Muscle of back (tissue), 13 donors: ENCODE measurements at places on chromosomes 13 and 19. TPM values are rescaled to one million over a fixed set of nuclear protein-coding genes. Genes with fewer than 3 reads are reported as not detected.

- DNase-seq = no peak
Observed at GRCh38 chr13:112669881-112670499, 19.8 kb upstream of the ATP11A start.

Gene HIPK4
- 1.2 TPM for polyA plus RNA-seq

Gene FXYD5
- 22.3 TPM for polyA plus RNA-seq

Gene TFDP1
- polyA plus RNA-seq = 53.0 TPM

GRCh38 chr19:11401808-11402543 is 17.1 kb downstream of the RGL3 start:
- no peak for DNase-seq

- DNase-seq = no peak
Observed at GRCh38 chr13:95260031-95260525, 41.2 kb downstream of the ABCC4 start.

Gene ZNF880
- polyA plus RNA-seq = 16.9 TPM

Gene FGF14
- polyA plus RNA-seq = 0.55 TPM

GRCh38 chr19:3625996-3626472 is 556 bp downstream of the CACTIN start:
- no peak for DNase-seq

DNA sequence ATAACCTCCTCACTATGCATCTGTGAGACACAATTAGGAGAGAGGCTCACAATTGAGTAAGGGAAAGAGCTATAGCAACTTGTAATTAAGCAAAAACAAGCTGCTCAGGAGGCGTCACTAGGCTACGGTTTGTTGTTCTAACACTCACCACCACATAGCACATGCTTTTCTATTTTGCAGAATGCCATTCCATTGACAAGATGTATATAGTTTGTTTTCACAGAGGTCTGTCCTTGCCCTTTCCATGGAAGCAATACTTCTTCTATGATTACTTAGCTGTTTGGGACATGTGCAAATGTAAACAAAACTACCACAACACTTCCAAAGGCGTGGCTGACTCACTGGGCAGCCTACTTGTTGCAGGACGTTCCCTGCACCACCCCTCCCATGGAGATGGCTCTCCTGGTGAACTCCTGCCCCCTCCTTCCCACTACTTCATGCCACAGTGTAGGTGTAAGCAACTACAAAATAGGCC is 33.9 kb upstream of the FAM216B start:
- peak; percentile 26 for DNase-seq

Gene LILRB1
- polyA plus RNA-seq = 2.2 TPM

Gene FUT6
- polyA plus RNA-seq = not detected

DNA sequence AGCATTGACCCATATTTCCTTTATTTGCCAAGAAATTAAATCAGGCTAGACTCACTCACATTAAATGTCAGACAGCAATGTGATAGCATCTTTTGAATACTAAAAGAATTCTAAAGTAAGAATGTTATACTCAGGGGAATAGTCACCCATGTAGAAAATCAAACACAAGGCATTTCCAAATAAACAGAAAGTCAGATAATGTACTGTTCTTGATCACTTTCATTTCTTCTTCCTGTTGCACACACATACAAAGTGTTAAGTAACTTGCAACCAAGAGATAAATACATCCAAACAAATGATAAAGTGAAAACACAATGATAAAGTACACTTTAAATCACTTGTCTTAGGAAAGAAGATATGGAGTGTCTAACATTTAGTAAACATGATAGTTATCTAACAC is 1366.6 kb upstream of the MIR17HG start:
- DNase-seq = no peak

Gene PSG1
- polyA plus RNA-seq = 2.1 TPM

Gene BORA
- polyA plus RNA-seq = 5.8 TPM

Gene SLC7A9
- 0.62 TPM for polyA plus RNA-seq

Gene MISP3
- 0.56 TPM for polyA plus RNA-seq

- peak; percentile 91 for DNase-seq
Observed at GRCh38 chr19:33390101-33390907, 16.8 kb downstream of the CEBPG start.

Gene TMEM145
- 0.56 TPM for polyA plus RNA-seq

DNA sequence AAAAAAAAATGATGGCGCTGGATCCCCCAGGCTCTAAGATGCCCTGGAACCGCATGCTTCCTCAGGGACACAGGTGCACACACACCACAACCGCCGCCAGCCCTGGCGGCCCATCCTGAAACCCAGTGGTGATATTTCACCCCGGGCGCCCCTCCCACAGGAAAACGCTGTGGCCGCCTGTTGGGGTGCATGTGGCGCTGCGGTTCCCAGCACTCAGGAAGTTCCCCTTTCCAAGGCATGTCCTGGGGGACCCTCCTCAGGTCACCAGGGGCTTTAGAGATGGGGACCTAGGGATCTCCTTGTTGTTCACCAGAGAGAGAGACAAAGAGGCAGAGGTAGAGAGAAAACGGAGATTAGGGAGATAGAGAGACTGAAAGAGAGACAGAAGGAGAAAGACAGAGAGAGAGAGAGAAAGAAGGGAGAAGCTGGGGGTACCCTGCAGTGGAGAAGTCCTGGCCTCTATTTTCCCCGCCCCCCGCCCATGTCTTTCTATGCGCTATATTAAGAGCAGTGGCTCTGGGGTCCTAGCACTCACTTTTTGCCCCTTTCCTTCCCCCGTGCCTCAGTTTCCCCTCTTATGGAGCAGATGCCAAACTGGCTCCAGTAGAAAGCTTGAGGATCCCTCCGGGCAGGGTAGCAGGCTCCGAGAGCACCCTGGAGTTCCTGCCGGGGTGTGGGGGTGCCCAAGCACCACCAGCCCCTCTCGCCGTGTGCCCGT is 2.3 kb downstream of the ADGRE2 start:
- no peak for DNase-seq

DNA sequence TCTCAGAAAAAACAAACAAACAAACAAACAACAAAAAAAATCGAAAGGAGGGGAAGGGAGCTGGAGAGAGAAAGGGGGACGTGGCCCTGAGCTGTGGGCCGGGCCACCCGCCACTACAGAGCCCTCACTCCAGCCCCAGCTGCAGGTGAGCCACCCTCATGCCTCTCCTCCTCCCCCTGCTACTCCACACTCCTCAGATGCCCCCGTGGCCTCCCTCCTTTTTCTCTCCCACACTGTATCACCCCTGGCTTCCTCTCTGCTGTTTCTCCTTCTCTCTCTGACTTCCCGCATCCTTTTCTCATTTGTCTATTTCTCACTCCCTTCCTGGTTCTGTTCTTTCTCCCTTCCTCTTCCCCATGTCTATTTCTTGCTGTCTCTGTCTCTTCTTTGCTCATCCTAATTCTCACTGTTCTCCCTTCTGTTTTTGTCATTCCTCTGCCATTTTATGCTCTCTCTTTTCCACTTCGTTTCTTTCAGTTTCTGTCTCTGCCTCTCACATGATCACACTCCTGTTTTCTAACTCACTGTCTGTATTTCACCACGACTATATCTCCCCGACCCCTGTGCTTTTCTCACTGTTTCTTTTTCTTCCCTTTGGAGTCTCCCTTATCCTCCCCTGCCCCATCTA is 2.7 kb downstream of the KLK2 start:
- no peak for DNase-seq

GRCh38 chr13:71967990-71968389 is 101.0 kb upstream of the DACH1 start:
- DNase-seq = no peak

GRCh38 chr13:54658771-54659170 is 1630.2 kb downstream of the OLFM4 start:
- DNase-seq = no peak

Gene ZNF737
- 15.8 TPM for polyA plus RNA-seq

DNA sequence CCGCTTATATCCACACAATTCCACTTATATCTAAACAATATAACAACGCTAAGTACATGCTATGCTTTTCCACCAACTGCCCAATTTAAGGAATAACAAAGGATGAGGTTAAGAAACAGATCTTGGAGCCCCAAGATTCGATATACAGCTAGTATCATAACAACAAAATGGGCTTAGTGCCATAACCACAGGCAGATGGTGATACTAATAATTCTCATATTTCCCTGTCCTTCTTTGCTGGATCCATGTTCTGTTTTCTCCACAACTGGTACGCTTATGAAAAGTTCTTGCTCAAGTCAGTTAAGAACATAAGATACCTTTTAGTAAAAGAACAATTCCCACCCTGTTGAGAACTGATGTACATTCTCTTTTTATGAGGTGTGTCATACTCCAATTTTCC is 33.9 kb downstream of the CAB39L start:
- no peak for DNase-seq

- DNase-seq = no peak
Observed at GRCh38 chr13:98675837-98676236, 76.6 kb downstream of the SLC15A1 start.

Gene PSG7
- polyA plus RNA-seq = 0.29 TPM

- no peak for DNase-seq
Observed at GRCh38 chr13:20425819-20426219, 99.8 kb downstream of the CRYL1 start.

DNA sequence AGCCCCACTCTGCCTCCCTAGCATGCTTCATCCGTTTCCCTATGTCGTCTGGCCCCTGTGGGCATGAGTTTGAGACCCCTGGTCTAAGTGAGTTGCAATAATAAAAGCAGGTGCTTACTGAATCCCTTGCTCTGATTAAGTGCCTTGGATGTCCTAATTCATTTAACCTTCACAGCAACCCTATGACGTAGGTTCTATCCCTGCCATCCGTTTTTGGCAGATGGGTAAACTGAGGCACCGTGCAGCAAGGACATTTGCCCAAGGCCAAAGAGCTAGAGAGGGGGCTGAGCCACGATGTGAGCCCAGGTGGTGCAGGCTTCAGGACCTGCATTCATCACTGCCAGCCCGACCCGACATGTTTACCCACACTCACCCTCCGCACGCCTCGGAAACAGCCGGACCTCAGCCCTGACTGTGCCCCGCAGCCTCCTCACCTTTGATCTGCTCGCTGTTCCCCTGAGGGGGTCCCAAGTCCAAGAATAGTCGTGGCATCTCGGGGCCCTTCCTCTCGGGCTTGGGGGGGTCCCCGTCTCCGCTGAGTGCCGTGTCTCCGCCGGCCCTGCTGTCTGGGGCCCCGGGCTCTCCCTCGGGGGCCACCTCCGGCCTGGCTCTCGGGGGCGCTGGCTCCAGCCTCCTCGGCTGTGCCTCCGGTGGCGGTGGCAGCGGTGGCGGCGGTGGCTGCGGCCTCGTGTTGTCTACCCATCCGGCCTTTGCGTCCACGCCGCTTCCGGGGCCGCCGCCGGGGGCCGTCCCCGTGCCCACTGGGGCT is 14.5 kb downstream of the LMTK3 start:
- DNase-seq = no peak

- peak; percentile 33 for DNase-seq
Observed at GRCh38 chr13:35524171-35524570, 47.7 kb upstream of the MAB21L1 start.

GRCh38 chr13:49097374-49097773 is 121.7 kb downstream of the FNDC3A start:
- no peak for DNase-seq

- DNase-seq = no peak
Observed at GRCh38 chr19:37986048-37986750, 79.2 kb downstream of the SIPA1L3 start.

DNA sequence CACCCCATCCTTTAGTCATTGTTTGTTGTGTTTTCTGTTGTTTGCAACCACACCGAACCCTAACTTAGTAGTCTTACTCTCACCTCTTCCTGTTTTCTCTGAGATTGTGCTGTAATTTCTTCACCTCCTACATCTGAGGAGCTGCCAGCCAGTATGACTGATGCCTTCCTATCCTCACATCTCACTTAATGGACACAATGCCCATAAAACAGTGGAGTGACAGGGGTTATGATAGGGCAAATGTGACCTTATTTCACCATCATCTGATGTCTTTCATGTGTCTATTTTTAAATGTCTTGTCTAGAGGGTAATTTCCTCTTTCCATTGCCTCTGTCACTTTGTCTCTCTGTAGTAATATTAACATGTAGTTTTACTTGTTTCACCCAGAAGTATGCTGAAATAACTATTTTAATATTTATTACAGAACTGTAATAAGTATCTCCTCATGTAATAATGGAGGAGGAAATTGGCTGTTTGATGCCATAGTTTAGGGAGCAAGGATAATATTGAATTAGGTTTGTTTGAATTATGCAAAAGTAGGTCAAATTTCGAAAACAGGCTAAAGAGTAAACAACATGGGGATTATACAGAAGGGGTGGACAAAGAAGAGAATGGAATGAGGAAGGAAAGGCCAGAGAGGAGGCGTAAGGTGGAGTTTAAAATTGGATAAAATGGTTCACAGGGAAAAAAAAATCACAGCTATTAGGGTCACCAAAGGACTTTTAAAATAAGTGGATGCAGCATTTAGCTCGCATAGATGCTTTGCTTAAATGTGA is 103.5 kb upstream of the SPRY2 start:
- no peak for DNase-seq

DNA sequence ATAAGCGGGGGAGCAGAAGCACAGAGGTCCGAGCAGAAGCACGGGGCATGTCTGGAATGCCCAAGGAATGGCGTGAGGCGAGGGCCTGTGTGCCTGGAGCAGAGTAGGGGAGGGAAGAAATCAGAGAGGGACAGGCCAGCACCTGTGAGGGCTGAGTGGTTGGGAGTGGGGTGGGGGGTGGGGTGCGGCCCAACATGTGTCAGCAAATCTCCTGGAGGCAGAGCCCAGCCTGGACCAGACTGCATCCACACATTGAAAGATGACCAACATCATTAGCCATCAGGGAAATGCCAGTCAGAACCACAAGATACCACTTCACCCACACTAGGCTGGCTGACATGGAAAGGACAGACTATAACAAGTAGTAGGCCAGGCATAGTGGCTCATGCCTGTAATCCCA is 11.2 kb downstream of the CLASRP start:
- no peak for DNase-seq

Gene IRGC
- polyA plus RNA-seq = not detected

DNA sequence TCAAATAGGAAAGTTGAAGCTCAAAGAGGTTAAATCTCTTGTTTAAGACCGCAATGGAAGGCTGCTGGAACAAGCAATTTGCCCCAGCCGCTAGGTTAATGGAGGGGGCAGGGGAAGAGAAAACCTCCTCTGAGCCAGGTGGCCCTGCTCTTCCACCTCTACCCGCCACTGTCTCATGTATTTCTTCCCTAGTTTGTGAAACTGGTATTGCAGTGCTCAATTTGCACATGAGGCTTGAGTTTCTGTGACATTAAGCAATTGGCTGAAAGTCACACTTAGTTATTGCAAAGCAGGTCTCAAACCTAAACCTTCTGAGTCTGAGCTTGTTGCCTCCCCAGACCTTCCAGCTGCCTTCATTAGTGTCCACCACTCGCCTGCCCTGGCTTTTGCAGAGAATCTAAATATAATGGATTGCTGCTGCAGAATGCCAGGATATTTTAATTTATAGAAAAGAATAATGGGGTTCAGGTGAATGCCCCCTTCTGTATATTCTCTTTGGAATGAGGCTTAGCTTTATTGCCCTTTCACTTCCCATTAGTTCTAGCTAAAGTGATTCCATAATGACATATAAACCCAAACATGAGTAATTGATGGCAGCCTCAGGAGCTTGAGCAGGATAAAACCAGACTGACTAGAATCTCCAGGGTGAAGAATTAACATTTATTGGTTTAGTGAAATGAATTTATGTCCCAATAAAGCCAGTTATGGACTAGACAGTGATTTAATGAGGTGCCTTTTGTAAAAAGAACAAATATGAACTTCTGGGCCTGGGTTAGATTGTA is 27.0 kb upstream of the OLFM4 start:
- DNase-seq = no peak

Gene SBSN
- 0.15 TPM for polyA plus RNA-seq

Gene RASIP1
- polyA plus RNA-seq = 26.4 TPM

- DNase-seq = no peak
Observed at GRCh38 chr13:23828866-23829265, 60.3 kb downstream of the MIPEP start.

Gene FFAR2
- polyA plus RNA-seq = 0.15 TPM

Gene MTUS2
- 29.7 TPM for polyA plus RNA-seq

Gene RELB
- 4.0 TPM for polyA plus RNA-seq

Gene CLDN10
- polyA plus RNA-seq = 13.8 TPM

- DNase-seq = no peak
Observed at GRCh38 chr19:13425151-13425550, 81.1 kb downstream of the CACNA1A start.

Gene ZNF324B
- 3.2 TPM for polyA plus RNA-seq
